Hepatocyte (in vitro differentiated cells): ENCODE measurements at places on chromosomes 2 and 18.

DNA sequence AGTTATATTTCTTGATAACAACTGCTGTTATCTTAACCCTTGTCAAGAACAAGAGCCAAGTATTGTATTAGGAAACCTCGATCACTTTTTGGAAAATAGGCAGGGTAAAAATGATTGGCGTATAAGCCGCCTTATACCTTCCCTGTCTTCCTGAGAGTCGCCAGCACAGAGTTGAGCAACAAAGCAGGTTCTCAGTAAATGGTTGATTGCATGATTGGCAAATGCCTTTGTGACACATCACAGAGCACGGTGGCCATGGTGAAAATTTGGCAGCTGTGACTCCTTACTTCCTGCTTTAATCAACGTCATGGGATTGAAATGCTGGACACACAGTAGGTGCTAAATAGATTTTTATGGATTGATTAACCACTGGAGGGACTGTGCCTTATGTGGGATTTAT is 3.9 kb upstream of the KLHL29 start:
- DNase-seq, result no peak
- H3K36me3 ChIP-seq, result no peaks in the 10 kb centered on the region
- H3K4me3 ChIP-seq, result no peak overlapping the region
- H3K4me1 ChIP-seq, result peaks cover 3% of the 10 kb centered on the region

GRCh38 chr18:67608615-67609273 is 92.2 kb upstream of the DSEL start:
- no peaks in the 10 kb centered on the region for H3K27me3 ChIP-seq
- H3K4me3 ChIP-seq, result no peak overlapping the region
- DNase-seq, result no peak

- H3K4me3 ChIP-seq, result no peak overlapping the region
- no peak overlapping the region for H3K27ac ChIP-seq
- DNase-seq, result no peak
Observed at GRCh38 chr2:71611781-71612527, 158.6 kb downstream of the DYSF start.

GRCh38 chr2:235939471-235939870 is 228.7 kb downstream of the GBX2 start:
- peaks cover 4% of the 10 kb centered on the region for H3K4me1 ChIP-seq
- DNase-seq, result no peak
- no peaks in the 10 kb centered on the region for H3K36me3 ChIP-seq
- H3K27ac ChIP-seq, result no peak overlapping the region
- H3K27me3 ChIP-seq, result no peaks in the 10 kb centered on the region
